LHCN-M2 (cell line): ENCODE measurements at places on chromosomes 7 and 10. TPM values are rescaled to one million over a fixed set of nuclear protein-coding genes. Genes with fewer than 3 reads are reported as not detected.

Gene ZNF488
- total RNA-seq = 0.11 TPM in 1 of 2 replicates, not detected in the other

Gene POU6F2
- not detected in 2 replicates for total RNA-seq

Gene UPK3BL2
- 1.0 and 4.3 TPM in 2 replicates for total RNA-seq

Gene VWA2
- total RNA-seq = not detected in 2 replicates

Gene PRSS58
- not detected in 2 replicates for total RNA-seq

Gene PIK3CG
- not detected in 2 replicates for total RNA-seq

Gene CTBP2
- 51.1 and 51.9 TPM in 2 replicates for total RNA-seq

Gene AOAH
- not detected in 2 replicates for total RNA-seq
